ENCODE measurements at places on chromosomes 2 and 18.

GRCh38 chr2:153476816-153477635 lies 1.5 kb downstream of the RPRM start:
- no peak for DNase-seq

GRCh38 chr18:23032030-23032582 lies 99.0 kb downstream of the RBBP8 start:
- DNase-seq = no peak

DNA sequence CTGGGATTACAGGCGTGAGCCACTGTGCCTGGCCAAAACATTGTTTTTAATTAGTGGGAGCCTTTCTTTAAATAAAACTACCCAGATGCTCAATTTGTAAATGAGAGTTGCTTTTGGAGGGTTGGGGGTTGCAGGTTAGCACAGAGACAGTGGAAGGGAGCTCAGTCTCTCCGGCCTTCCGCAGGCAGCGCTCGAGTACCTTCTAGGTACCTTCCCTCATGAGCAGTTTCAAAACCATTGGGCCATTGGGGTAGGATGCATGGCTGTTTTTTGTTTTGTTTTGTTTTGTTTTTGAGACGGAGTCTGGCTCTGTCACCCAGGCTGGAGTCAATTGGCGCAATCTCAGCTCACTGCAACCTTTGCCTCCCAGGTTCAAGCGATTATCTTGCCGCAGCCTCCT lies 19.0 kb downstream of the SLC66A3 start:
- DNase-seq = no peak

- DNase-seq = no peak
Observed at GRCh38 chr2:149597050-149597667, 9.6 kb upstream of the MMADHC start.

GRCh38 chr18:3985020-3985419 lies 470.1 kb downstream of the DLGAP1 start:
- DNase-seq = no peak

GRCh38 chr2:178550352-178550751 lies 70.1 kb downstream of the PLEKHA3 start:
- DNase-seq = no peak

Data from stimulated activated CD4-positive, alpha-beta T cell treated with anti-CD3 and anti-CD28 coated beads, Interleukin-4, amount 100 ng/mL, for 4 hours (primary cell).